ENCODE measurements at places on chromosomes 13 and 19.

DNA sequence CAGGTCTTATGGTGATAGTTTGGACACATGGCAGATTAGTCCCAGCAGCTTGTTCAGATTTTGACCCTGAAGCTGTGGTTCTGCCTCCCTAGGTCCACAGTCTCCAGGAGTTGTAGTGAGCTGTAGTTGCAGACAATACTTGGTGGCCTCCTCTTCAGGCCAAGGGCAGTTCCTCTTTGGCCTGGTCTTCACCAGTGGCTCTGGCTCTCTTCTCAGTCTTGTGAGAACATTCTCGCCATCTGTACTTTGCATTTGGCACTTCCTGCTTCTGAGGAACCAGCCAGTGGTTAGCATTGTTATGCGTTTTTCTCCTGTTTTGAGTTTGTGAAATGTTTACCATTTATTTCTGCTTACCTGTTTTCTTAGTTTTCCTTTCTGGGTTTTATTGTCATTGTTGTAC is 40.7 kb downstream of the PCCA start:
- DNase-seq: no peak

GRCh38 chr19:6023085-6023682 is 45.2 kb upstream of the RANBP3 start:
- no peak for DNase-seq

DNA sequence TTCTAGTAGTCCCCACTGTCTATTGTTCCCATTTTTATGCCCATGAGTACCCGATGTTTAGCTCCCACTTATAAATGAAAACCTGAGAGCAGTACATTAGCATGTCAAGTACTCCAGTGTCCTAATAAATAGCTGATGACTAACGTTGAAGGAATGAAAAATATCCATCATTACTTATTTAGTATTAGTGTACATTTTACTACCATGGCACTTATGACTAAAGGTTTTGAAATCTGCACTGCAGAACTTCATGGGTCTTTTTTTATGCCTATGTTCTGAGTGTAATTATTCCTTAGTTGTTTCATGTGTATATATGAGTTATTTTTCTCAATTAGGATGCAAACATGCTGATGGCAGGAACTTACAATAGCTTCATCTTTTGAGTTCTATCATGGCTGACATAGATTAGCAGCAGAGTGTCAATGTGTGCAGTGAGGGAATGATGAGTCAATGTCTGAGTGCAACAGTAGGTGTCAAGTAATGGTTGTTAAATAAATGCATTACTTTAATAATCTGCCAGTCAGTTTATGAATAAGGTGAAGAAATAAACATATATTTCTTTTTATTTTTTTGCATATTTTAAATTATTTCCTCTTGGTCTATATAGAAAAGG is 188.4 kb downstream of the ITGBL1 start:
- no peak for DNase-seq

- DNase-seq: no peak
Measured at GRCh38 chr13:30241532-30241931, 65.8 kb downstream of the KATNAL1 start.

DNA sequence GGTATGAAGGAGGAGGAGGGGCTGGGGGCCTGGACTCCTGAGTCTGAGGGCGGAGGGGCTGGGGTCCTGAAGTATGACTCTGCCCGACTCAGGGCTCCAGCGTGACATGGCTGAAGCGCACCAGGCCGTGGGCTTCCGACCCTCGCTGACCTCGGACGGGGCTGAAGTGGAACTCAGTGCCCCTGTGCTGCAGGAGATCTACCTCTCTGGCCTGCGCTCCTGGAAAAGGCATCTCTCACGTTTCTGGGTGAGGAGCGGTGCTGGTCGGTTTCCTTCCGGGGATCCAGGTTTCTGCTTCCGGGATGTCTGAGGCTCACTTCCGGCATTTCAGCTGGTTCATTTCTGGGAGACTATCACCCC is 1.2 kb downstream of the CPT1C start:
- no peak for DNase-seq

- no peak for DNase-seq
Measured at GRCh38 chr13:102484329-102484728, 82.5 kb upstream of the FGF14 start.

GRCh38 chr13:73231471-73231870 is 172.7 kb downstream of the KLF5 start:
- no peak for DNase-seq

DNA sequence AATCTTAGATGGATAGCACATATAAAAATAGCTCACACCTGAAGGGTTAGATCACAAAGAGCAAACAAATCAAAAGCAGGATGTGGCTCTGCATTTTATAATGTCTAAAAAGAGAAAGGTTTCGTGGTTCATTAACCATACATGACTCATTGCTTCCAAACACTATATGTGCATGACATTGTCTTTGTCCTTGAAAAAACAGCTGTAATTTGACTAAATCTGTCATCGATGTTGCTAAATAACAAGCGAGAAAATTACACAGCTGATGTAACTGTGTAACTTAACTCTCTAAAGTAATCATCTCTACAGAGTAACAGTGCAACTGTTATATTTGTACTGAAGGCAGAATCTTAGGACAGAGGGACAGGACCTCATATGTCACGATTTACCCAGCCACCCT is 383.1 kb upstream of the GPC6 start:
- DNase-seq: peak; percentile 9

DNA sequence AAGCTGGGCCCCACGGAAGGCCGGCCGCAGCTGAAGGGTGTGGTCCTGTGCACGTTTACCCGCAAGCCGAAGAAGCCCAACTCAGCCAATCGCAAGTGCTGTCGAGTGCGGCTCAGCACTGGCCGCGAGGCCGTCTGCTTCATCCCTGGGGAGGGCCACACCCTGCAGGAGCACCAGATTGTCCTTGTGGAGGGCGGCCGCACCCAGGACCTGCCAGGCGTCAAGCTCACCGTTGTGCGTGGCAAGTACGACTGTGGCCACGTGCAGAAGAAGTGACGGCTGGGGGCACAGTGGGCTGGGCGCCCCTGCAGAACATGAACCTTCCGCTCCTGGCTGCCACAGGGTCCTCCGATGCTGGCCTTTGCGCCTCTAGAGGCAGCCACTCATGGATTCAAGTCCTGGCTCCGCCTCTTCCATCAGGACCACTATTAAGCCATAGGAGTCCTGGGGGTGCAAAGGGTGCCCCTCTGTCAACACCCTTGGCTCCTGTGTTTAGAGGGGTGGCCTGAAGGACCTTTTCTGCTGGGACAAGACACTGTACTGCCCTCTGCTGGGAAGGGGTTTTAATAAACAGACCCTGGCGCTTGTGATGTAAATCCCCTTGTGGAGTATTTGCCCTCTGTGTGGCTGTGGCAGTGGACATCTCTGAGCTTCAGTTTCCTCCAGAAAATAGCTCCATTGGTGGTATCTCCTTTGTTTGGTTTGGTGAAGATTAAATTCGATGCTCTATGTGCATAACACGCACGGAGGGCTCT is 1.9 kb downstream of the MRPS12 start:
- no peak for DNase-seq

- DNase-seq: no peak
Measured at GRCh38 chr13:73938372-73939070, 195.7 kb downstream of the KLF12 start.

Measured in NCI-H187 treated with DMSO at 0.1 percent for 48 hours (cell line).